ENCODE measurements at places on chromosomes 5 and 9.

DNA sequence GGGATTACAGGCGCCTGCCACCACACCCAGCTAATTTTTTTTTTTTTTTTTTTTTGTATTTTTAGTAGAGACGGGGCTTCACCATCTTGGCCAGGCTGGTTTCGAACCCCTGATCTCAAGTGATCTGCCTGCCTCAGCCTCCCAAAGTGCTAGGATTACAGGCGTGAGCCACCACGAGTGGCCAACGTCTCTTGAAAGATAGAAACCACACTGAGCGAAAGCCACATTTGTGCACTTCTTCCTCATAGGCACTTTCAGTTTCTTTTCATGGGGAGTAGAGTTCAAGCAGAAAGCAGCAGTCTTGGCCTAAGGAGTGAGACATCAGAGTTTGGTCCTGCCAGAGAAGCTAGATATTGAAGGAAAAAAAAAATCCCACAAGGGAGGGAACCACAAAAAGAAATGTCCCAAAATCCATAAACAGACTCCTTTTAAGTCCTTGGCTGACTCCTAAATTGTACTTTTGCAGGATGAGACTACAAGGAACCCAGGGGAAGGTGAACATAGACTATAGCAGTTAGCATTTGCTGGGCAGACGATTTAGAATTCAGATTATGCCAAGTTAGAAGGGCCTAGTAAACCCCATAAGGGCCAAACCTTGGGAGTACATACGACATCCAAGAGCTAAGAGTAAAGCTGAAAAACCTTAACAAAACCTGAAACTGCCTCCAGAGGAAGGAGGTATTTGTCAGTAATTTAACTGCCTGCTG is 43.9 kb upstream of the GLIPR2 start:
- no peak for DNase-seq

DNA sequence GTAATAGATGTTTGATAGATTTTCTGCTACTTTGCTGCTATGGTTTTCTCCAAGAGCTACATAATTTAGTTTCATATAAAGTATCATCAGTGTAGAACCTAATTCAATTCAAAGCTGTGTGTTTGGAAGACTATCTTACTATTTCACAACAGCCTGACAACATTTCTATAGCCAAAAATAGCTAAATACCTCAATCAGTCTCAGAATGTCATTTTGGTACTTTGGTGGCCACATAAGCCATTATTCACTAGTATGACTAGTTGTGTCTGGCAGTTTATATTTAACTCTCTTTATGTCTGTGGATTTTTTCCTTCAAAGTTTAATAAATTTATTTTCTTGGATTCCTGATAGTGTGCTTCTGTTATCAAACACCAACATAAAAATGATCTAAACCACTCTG is 35.1 kb upstream of the CCDC152 start:
- no peak for DNase-seq

DNA sequence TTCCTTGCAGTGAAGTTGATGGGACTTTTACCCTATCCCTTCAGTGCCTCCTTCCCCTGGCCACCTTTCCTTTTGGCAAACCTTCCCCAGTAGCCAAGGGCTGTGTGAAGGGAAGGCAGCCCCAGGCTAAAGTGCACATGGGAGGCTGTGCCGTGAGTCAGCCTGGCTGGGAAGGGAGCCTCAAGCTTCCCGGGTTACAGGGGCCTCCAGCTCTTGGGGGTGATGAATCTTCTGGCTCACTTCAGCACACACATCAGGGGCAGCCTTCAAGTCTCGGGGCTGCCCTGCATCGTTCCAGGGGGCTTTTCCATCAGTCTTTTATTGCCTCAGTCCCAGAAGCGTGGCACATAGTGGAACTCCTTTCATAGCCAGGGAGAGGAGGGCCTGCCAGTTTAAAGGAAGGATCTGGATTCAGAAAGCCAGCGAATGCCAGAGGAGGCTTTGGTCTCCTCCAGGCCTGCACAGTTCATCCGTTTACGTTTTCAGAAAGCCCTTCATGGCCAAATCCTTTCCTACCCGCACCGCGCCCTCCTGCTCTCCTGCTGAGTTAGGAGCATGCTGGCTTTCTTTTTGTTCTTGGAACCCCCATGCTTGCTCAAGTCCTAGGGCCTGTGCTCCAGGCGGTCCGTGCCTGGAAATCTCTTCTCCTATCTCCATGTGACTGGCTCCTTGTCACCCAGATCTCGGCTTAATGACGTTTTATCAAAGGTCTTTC is 134.8 kb upstream of the KLF4 start:
- peak; percentile 22 for DNase-seq

- no peak for DNase-seq
These were observed 15.8 kb upstream of the SLC35D2 start for GRCh38 chr9:96399325-96399633.

DNA sequence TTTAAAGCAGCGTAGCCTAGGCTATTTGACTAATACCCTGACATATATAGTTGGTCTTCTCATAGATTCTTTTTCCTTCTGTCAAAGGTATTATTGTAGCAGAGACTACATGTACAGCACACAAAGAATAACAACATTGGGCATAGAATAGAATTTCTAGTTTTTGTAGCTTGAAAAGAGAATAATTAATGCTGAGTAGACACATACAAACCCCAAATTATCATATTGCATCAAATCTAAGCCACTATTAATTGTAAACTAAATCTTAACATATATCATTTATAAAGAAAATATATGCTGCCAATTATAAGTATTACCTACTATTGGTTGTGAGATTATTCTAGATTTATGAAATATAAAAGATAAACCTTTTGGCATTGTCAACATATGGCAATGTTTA is 574.5 kb downstream of the SLCO4C1 start:
- no peak for DNase-seq

DNA sequence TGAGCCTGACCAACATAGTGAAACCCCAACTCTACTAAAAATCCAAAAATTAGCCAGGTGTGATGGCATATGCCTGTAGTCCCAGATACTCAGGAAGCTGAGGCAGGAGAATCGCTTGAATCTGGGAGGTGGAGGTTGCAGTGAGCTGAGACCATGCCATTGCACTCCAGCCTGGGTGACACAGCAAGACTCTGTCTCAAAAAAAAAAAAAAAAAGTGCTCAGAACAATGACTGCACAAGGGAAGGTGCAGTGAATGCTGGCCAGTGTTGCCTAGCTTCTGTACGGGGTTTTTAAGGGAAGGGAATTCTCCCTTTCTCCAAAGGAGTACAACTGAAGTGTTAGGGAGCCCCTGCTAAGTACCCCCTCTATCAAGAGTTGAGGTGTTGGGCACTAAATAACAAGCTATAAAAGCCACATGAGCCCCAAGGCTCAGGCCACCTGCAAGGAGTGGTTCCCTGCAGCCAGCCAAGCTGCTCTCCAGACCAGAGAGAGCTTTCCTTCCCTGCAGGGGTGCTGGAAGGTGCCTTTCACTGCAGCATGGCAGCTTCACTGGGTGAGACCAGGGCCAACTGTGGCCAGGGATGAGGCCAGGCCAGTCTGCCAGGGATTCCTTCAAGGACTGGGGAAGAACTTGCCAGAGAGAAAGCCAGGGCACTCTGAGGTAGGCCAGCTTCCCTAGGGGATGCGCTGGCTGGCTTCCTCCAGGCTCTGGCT is 14.8 kb downstream of the GADD45G start:
- DNase-seq: no peak

- DNase-seq: no peak
These were observed 12.9 kb downstream of the HAVCR1 start for GRCh38 chr5:157046041-157046440.

Measured in fibroblast of pulmonary artery (primary cell).